Hematopoietic multipotent progenitor cell treated with erythropoietin and hydrocortisone succinate and interleukin-3 and kit ligand, for 4 days (in vitro differentiated cells): ENCODE measurements at places on chromosomes 1 and 21.

GRCh38 chr1:16165548-16165947 lies 9.7 kb upstream of the EPHA2 start:
- DNase-seq, result no peak

DNA sequence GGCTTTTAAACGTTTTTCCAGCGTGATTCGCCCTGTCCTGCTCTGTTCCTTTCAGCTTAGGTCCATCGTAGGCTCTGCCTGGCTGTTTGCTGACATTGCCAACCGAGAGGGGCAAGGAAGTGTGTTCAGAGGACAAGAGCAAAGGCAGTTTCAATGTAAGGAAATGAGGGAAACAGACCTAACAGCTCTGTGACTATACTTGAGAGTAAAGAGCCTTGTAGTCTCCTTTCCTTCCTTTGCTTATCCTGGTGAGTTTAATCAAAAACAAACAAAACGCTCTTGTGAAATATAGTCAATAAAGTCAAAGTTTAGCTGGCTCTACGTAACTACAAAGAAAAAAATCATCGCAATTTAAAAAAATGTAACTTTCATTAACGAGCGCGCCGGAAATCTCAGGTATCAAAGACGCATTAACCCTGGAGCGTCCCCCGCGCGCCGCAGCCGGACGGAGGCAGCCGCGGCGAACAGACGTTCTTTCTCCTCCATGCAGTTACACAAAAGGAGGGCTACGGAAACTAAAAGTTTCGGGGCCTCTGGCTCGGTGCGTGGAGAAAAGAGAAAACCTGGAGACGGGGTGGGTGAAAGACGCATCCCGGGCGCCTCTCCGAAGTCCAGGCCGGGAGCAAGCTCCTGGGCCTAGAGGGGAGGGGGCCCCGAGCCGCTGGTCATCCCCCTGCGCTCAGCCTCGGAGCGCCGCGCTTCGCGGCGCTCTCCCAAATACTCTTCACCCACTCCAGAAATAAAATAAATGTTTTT lies 617 bp upstream of the ADGRL2 start:
- no peak for DNase-seq

GRCh38 chr1:154621875-154622274 lies 13.9 kb upstream of the ADAR start:
- DNase-seq, result peak; percentile 45

DNA sequence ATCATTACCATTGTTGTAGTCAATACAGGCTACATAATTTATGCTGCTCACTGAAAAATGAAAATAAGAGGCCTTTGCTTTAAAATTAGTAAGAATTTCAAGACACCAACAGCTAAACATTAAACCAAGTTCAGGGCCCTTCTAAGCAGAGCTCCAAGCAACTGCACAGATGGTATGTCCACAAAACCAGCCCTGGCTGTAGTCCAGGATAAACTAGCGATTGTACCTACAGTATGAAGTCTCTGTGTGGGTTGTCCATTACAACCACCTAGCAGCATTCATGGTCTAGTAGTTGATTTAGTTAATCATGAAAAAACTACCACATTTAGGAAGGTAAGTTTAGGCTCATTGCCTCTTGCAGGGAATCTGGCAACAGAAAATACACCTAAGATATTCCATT lies 35.3 kb downstream of the CLCA4 start:
- no peak for DNase-seq

DNA sequence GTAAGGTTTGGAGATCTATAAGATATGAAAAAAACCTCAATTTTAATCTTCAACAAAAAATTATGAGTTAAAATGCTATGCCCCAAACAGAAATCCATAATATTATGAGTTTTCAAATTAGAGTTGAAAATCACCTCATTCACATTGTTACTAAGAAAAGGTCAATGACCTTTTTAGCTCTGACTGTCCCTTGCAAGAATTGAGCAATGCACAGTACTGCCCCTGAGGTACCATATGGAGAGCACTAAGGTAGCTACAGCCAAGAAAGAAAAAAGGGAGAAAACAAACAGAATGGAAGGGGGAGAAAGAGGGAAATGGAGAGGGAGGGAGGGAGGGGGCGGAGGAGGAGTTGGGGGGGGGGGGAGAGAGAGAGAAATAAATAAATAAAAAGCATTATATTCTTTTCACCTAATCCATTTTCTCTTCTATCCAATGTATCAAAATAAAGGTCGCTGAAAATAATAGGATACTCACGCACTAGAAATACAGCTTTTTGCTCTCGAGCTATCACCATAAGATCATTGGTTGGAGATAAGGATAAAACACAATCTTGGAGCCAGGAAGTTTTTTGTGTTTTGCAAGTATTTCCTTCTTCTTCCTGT lies 58.8 kb downstream of the RAB3GAP2 start:
- no peak for DNase-seq

DNA sequence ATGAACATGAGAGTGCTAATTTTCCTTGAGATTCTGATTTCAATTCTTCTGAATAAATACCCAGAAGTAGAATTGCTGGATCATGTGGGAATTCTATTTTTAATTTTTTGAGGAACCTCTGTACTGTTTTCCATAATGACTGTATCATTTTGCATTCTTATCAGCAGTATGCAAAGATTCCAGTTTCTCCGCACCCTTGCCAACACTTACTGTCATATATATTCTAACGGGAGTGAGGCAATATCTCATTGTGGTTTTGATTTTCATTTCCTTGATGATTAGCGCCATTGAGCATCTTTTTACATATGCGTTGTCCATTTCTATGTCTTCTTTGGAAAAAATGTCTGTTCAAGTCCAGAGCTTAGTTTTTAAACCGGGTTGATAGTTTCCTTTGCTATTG lies 33.2 kb downstream of the VCAM1 start:
- no peak for DNase-seq

DNA sequence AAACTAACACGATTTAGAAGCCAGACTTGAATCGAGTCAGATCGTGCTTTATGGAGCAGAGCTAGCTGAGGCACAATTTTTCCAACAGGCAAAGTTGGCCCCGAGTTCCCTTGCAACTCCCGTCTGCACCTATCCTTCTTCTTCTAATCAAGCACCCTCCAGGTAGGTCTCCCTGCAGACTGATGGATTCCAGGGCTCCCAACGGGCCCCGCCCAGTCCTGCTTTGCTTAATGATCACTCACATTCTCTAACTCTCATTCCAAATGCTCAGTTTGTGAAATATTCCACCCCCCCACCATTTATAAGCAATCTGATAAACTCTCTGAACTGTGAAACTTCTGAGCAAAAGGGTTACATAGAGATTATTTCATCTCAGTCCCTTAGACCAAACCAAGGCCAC lies 119.6 kb downstream of the SLC30A10 start:
- no peak for DNase-seq

DNA sequence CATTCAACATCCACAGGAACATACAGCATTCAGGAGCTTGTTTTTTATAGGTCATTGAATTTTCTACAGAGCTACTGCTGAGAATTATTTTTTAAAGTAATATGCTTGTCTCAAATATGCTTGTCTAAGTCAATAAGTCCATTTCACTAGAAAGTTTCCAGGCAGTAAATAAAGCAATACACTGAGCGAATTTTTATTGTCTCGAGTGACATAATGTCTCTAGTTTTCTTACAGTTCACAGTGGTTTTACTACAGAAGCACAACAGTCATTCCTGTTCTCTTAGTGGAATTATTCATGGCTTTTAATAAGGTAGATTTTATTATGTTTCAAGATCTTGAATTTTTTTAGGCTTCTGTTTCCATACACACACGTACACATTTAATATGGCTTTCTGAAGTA lies 83.8 kb downstream of the HS2ST1 start:
- no peak for DNase-seq

- DNase-seq, result no peak
Measured at GRCh38 chr1:189301235-189301634, 1176.4 kb downstream of the BRINP3 start.

DNA sequence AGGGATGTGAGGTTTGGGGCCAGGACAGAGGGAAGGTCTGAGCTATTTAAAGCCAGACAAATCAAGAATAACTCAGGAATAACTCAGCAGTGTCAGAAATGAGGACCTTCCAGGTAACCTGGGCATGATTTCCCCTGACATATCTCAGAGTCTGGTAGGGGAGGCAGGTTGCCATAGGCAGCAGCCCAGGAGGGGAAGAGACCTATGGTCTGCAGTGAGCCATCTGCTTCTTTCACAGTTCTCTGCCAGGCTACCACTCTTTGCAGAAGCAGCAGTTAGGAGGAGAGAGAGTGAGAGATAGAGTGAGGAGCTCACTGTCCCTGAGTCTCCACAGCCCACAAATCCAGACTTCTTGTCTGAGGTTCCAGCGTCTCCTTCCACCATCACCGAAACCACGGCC lies 6.3 kb upstream of the VSIG8 start:
- DNase-seq, result peak; percentile 26

- DNase-seq, result peak; percentile 78
Measured at GRCh38 chr1:159067699-159068621, 8.6 kb downstream of the AIM2 start.

- no peak for DNase-seq
Measured at GRCh38 chr1:61330571-61330970, 248.2 kb downstream of the NFIA start.

- no peak for DNase-seq
Measured at GRCh38 chr1:23869051-23869450, 961 bp upstream of the FUCA1 start.

GRCh38 chr1:58979086-58979485 lies 195.2 kb upstream of the JUN start:
- DNase-seq, result peak; percentile 67

DNA sequence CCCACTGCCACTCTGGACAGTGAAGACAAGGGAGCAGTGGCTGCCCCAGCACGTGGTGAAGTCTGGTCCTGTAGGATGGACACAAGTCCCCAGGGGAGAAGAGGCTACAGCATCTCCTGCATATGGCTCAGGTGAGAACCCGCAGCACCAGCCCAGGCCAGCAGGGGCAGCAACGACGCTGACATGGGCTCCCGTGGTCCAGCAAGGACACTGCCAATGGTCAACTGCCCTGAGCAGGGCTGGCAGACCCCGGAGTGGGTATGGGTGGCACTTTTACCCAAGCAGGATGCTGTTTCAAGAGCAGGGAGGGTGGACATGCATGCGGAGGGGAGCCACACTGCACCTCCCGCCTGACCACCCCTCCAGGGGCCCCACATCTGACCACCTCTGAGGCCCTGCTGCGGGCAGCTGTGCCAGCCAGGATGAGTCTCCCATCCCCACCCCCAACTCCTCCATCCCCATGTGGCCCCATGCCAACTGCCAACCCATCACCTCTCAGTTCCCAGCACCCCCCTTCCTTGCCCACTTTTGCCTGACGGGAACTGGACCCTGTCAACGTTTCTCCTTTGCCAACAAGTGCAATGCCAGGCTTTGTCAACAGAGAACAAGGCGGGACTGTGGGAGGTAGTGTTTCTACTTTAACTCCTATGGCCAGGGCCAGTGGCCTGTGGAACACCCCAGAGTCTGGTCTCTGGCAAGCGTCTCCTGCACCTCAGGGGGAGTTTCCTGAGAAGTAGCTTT lies 8.6 kb downstream of the MORN1 start:
- peak; percentile 42 for DNase-seq

- no peak for DNase-seq
Measured at GRCh38 chr1:202034683-202035462, 24.5 kb downstream of the ELF3 start.

GRCh38 chr1:203521074-203521794 lies 27.3 kb downstream of the OPTC start:
- no peak for DNase-seq

DNA sequence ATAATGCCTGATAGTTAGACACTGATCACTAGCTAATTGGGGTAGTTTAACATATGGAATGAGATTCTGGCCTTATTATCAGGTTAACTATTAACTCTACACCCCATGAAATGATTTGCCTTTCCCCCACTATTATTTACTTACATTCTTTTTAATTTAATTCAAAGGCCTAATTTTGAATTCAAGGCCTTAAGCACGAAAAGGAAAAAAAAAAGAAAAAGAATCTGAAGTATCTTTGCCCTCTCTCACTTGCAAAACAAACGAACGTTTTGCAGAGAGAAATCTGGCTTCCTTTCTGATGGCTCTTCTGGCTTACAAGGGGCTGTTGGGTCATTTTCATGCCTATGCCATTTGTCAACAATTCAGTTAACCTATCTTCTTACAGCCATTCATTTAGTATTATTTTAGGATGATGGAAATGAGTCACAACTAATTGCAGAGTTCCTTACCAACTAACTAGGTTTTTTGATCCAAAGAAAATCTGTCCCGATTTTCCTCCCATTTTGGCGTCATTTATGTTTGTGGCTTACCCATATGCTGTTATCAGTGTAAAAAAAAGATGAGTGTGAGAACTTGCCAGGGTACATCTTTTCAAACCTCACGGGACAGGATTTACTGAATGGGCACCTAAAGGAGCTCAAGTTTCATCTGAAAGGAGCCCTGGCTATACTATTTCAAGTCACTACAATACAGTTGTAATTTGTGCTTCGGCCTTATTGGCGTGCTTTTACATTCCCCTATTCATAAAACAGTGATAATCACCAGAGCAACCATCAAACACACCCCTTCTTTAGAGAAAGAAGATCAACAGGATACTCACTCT lies 1.9 kb upstream of the ERRFI1 start:
- DNase-seq, result no peak

DNA sequence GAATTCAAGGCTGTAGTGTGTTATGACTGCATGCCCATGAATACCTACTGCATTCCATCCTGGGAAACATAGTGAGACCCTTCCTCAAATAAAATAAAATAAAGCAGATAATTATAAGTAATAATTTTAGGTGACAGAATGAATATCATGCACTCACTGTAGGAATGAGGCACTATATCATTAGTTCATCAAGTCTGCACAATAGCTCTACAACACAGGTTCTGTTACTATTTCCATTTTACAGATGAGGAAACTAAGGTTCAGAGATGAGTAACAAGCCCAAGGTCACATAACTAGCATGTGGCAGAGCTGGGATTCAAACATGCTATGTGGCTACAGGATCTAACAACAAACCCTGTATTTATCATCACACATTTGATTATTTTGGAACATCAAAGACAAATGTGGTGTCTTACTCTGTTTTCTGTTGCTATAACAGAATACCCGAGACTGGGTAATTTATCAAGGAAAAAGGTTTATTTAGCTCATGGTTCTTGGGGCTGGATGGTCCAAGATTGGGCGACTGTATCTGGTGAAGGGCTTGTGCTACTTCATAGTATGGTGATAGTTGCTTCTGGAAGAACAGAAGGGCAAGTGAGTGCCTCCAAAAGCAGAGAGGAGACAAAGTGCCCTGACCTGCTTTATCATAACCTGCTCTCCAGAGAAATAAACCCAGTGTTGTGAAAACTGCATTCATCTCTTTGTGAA lies 4.8 kb upstream of the ZNF691 start:
- no peak for DNase-seq

- no peak for DNase-seq
Measured at GRCh38 chr1:206674745-206675175, 9.9 kb upstream of the MAPKAPK2 start.

GRCh38 chr1:99645699-99646531 lies at the start of gene PALMD:
PALMD (plus strand) TSS chr1:99646113; CDS start chr1:99646318, 205 bp downstream.
- DNase-seq, result peak; percentile 15

- DNase-seq, result no peak
Measured at GRCh38 chr1:43382027-43382779, 7.4 kb downstream of the MED8 start.

DNA sequence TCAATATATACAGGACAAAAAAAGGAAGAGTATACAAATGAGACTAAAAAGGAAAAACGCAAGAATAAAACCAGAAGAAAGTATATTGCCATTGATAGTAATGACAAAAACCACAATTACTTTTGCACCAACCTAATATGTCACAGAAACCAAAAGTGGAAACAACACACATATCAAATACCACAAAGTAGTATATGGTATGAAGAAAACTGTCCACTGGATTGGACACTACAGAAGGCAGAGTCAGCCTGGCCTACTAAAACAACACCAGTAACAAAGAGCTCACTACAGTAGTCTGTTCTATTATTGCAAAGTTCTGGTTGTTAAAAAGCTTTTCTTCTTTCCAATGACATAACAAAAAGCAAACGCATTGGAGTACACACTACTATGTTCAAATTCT lies 17.7 kb downstream of the TESK2 start:
- DNase-seq, result no peak
